T-cell (primary cell): ENCODE measurements at places on chromosomes 11 and 22.

GRCh38 chr22:17631076-17631565, 2.6 kb upstream of the ATP6V1E1 start:
- DNase-seq = no peak

GRCh38 chr11:3189886-3190583, 24.9 kb upstream of the OSBPL5 start:
- DNase-seq = no peak

DNA sequence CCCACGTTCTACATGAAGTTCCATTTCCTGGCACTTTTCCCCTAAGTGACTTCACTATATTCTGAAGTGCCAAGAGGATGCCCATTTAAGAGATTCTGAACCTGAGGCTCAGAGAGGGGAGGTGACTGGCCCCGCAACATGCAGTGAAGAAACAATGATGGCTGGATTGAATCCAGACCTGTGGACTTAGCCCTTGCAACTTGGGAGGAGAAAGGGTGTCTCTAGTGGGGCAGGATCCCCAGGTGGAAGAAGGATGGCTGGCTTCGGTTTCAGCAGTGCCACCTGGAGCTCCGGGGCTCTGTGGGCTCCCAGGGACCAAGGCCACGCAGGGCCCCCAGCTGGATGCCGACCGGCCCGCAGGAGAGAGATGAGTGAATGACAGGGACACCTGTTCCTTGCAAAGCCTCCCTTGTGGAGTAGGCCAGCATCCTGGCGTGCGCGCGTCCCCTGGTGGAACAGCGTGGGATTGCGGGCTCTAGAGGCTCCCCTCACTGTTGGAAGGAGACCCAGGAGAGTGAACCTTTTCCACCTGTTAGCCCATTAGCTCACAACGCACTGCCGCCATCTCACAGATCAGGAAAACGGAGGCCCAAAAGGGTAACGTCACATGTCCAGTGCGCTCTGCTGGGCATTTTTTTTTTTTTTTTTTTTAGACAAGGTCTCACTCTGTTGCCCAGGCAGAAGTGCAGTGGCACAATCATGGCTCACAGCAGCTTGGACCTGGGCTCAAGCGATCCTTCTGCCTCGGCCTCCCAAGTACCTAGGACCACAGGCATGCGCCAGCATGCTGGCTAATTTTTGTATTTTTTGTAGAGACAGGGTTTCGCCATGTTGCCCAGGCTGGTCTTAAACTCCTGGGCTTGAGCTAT, 104.7 kb downstream of the KIAA1671 start:
- DNase-seq = peak; percentile 59

DNA sequence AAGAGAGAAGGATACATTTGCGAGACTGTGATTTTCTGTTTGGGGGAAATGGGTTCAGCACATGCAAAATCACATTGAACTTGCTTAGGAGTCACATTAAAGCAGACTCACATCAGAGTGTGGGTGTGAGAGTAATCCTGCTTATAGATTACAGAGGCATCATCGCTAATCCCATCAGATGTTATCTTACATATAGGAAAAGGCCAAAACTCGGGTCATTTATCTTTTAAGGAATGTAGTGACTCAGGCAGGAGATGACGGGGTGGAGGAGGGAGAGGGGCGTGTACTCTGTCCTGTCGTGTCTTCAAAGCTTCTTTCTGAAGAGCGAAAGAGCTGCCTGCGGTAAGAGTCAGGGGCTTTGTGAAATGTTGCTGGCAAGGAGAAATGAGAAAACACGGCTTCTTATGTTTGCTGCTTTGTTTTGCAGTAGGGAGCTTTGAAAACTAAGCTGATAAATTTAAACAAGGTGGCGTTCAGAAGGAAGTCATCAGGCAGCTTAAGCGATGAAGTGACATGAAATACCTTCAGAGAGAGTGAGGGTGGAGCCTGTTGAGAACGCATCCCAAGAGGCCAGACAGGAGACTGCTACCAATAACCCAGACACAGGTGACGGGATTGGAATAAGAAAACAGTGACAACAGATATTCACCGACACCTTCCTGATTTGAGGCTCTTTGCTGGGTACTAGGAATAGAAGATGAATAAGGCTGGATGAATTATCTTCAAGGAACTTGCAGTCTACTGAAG, 2.2 kb upstream of the C11orf16 start:
- no peak for DNase-seq

GRCh38 chr11:69774354-69775162, 583 bp downstream of the FGF4 start:
- no peak for DNase-seq

DNA sequence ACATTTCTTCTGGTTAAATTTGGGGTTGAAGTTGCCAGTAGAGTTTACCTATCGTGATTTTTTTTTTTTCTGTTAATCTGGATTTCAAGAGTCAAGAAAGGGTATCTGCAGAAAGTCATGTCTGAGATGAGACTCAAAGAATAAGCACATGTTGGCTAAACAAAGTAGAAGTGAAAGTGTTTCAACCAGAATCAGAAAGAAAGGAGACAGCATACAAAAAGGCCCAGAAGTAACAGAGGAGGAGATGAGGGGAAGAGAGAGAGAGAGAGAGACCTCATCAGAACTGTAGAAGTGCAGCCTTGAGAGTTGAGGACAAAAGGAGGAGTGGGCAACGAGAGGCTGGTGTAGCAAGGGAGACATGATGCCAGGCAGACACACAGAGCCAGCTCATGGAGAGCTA, 54.9 kb downstream of the SVIP start:
- DNase-seq = no peak
